ENCODE measurements at places on chromosomes 2 and 18.

- DNase-seq, result peak; percentile 67
Measured at GRCh38 chr2:12702168-12703121, 14.3 kb upstream of the TRIB2 start.

- no peak for DNase-seq
Measured at GRCh38 chr2:241025639-241026038, 27.2 kb downstream of the SNED1 start.

DNA sequence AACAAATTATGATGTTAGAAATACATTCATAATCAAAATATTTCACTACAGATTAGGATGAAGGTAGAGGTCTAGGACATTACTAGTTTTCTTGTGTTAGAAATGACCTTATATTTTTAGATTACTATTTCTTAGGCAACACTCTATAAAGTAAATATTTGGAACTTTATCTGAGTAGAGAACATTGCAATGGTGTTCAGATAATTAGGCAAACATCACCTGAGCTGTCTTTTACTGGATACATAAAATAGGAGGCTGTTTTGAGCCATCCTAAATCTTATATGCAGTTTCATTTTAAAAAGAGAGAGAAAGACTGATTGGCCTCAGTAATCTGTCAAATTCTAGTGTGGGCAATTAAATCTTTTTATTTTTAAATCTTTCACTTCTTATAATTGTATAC is 304.6 kb downstream of the ARHGAP15 start:
- DNase-seq, result no peak

DNA sequence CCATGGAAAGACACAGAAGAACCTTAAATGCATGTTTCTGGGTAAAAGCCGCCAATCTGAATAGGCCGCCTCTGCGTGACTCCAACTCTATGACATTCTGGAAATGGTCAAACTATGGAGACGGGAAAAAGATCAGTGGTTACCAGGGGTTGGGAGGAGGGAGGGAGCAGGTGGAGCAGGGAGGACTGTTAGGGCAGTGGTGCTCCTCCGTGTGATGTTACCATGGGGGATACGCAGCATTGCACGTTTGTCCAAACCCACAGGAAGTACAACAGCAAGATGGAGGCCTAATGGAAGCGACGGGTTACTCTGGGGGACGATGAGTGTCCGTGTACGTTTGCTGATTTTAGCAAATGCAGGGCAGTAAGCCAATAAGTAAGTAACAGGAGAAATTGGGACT is 17.2 kb downstream of the TMEM18 start:
- DNase-seq, result no peak
